ENCODE measurements at places on chromosomes 5 and 9.

DNA sequence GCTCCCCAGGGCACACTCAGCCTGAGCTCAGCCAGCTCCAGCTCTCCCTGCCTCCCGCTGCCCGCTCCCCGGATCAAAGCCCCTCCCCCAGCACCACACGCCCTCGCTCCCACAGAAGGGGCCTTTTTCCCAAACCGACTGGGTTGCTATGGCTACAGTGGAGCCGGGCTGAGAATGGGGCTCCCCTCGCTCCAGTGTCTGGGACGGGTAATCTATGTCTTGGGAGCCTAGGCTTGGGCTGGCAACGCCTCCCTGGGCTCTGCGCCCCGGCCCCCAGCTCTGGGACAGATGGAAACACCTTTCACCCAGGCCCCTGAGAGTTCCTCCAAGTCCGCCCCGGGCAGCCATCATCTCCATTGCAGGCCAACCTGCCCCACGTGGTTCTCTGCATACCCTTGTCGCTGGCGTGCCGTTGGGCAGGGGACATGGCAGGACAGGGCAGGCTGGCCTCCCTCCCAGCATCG is 29.6 kb downstream of the NOTCH1 start:
- no peak for DNase-seq

- DNase-seq: no peak
These were observed 69.2 kb downstream of the FAM114A2 start for GRCh38 chr5:153969563-153969895.

DNA sequence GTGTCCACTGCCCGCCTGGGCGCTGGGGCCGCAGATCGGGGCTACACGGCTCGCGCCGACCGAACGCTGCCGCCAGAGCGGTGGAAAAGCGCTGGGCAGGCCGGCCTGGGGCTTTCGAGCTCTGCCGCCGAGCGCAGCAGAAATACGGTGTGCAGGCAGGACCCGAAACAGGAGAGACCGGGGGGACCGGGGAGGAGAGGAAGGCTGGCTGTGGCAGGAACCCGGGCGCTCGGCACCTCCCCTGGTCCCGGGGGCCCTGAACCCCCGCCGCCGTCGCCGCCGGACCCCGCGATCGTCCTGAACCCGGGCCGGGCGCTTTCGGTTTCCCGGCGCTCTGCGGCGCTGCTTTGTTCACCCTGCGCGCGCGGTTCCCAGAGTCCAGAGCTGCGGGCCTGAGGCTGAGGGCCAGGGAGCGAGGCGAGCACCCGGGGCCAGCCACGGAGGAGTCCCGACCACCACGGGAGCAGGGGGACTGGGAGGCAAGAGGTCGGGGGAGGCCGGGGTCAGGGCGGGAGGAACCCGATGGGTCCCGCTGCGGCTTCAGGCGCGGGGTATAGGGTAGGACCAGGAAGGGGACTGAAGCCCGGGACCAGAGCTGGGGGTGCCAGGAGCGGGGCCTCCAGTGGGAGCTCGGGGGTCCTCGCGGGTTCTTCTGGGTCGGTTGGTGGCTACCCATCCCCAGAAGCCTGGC is 12.0 kb downstream of the IRX2 start:
- no peak for DNase-seq

- no peak for DNase-seq
These were observed 17.4 kb downstream of the NRG2 start for GRCh38 chr5:140025736-140026135.

- no peak for DNase-seq
These were observed 34.9 kb upstream of the SYNPO start for GRCh38 chr5:150605546-150605945.

All from KG1 (cell line).